ENCODE measurements at places on chromosomes 5 and 9.

- DNase-seq = no peak
Measured at GRCh38 chr5:171395042-171395441, 7.4 kb downstream of the NPM1 start.

GRCh38 chr5:544675-545355 lies 20.6 kb upstream of the SLC9A3 start:
- no peak for DNase-seq

DNA sequence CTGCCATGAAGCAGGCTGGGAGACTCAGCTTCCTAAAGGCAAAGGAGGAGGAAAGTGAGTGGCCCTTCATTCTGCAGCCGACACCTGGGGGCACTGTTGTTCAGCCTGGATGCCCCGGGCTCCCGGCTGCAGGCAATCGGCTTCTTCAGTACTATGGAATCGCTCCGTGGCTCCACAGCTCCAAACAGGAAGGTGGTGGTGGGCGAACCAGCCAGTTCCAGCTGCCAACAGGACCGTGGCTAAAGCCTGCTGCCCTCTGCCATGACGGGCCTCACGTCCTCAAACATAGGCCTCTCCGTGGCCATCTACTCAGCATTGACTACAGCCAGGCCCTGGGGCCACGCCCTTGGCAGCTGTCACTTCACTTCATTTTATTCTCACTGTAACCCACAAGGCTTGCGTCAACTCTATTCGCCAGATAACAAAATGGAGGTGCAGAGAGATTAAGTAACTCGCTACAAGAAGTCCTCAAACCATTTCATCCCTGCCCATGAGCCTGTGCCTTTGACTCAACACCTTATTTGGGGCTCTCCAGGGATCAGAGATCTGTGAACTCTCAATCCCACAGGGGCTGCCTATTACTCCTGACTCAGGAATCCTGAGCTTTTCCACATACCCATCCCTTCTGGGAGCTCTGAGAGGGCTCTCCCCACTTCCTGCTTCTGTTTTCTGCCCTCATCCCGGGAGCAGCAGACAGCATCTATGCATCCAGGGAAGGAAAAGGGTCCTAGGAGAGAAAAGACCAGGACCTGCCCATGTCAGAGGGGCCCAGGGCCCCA lies 38.0 kb downstream of the PAX5 start:
- peak; percentile 73 for DNase-seq

GRCh38 chr5:35284364-35284763 lies 54.1 kb upstream of the PRLR start:
- DNase-seq = no peak

DNA sequence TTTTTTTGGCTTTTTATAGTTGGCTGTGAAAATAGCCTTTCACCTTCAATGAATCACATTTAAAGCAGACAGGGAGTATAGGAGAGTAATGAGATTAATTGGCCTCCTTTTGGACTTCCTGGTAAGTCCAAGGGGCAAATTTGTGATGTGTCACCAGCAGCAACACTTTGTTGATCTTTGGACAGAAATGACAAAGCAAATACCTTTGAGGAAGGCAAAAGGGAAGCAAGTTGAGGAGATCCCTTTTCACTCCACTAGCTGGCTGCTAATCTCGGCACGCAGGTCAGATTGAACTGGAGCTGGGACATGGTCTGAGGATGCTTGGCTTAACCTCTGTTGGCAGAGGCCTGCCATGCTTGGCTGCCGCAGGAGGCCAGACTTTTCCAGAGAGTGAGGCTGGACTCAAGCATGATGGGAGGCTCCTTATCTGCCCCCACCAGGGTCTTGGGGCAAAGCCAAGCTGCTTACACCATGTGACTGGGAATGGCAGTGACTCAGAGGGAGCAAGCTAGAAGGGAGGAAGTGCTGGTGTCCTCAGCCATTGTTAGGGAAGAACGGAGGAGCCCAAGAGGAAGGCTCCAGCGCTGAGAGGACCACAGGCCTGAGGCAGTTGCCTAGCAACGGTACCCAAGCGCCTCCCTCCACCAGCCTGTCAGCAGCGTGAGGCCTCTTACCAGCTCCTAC lies 174.5 kb upstream of the MAP1B start:
- DNase-seq = peak; percentile 79

- DNase-seq = peak; percentile 0
Measured at GRCh38 chr5:101326766-101327165, 423.7 kb upstream of the ST8SIA4 start.

DNA sequence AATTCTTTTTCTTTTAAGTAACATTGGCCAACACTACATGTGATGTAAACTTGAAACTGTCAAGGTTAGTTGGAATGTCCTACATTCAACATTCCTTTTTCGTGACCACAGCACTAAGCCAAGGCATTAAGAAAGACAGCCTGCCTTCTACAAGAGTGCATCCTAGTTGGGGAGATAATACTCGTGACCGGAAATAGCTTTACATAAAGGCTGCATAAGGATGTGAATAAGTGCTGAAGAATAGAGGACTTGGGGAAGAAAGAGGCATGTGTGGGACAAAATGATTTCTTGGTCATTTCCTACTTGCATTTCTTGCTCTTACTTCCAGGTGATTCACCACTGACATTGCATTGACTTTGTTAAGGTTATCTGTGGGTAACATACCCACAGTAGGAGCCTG lies 282.0 kb downstream of the DMRT2 start:
- DNase-seq = peak; percentile 1

DNA sequence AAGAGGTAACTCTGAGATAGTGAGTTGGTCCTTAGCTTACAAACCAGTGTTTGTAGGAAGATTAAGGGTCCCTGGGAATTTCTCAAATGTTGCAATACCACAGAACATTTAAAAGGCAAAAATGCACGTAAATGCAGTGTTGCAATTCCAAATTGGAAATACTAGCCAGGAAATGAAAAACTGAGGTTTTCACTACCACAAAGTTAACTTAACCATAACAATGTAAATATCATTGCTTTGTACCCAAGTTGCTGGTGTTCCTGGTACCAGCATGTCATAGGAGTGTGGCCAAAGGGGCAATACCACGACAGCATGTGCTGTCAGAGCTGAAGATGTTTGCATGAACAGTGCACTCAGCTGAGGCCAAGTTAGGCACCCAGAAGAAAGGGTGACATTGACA lies 382.9 kb downstream of the GLIS3 start:
- peak; percentile 82 for DNase-seq

- DNase-seq = no peak
Measured at GRCh38 chr5:157113002-157113401, 4.2 kb upstream of the HAVCR2 start.

DNA sequence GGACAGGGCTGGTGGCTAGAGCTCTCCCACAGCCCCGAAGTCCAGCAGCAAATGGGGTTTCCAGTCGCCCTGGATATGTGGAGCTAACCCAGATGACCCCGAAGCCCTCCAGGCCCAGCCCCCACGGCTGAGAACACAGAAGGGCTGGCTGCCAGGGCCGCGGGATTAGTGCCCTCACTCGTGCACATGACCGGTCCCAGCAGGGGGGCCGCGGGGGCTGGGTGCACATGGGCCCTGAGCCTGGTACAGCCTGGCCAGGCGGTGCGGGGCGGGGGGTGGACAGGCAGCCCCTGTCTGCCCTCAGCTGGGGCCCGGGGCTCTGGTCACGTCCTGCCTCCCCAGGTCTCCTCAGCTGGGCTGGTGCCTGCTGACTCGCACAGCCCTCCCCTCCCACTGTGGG lies 5.9 kb downstream of the SSNA1 start:
- no peak for DNase-seq

DNA sequence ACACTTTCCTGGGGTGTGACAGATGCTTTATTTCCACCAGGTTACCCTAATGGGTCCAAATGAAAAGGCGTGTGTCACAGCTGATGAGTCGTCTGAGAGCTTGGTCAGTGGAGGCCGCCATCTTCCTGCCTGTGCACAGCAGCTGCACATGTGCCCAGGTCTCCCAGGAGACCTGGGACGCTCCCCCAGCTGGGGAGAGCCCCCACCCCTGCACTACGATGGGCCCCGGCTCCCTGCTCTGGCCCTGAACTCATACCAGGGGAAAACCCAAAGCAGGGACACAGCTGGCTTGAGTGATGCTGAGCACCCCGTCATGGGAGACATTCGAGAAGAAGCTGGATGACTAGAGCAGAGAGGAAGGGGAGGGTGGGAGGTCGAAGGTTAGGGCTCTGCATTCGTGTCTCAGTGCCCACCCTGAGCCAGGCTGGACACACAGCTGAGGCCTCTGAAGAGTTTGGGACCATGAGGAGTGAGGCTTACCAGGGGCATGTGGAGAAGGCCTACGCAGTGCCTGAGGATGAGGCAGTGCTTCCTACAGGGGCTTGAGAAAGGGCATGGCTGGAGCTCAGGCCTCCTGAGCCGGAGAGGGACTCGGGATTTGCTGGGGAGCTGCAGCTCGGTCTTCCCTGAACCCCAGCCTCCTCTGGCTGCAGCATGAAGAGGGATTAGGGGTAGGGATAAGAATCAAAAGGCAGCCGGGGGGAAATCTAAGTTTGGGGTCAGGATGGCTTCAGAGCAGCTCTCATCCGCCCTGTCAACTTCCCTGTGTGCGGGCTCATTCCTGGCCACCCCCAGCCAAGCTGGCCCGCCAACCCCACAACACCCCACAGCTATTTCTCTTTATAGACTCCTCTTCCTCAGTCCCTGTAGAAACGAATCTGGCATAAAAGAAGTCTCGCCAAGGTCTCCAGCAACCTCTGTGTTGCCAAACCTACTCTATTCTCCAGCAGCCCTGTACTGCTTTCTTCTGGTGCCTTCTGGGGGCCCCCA lies 42.2 kb upstream of the RNU6ATAC start:
- DNase-seq = no peak

- no peak for DNase-seq
Measured at GRCh38 chr9:90419221-90419851, 223.3 kb downstream of the DIRAS2 start.

- no peak for DNase-seq
Measured at GRCh38 chr9:8136477-8136876, 336.9 kb upstream of the DMAC1 start.

GRCh38 chr5:108206707-108207106 lies 175.2 kb downstream of the FBXL17 start:
- no peak for DNase-seq

DNA sequence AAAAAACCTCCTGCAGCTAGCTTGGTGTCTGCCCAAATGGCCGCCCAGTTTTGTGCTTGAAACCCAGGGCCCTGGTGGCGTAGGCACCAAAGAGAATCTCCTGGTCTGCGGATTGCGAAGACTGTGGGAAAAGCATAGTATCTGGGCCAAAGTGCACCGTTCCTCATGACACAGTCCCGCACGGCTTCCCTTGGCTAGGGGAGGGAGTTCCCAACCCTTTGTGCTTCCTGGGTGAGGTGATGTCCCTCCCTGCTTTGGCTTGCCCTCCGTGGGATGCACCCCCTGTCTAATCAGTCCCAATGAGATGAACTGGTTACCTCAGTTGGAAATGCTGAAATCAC lies 83.0 kb upstream of the JAK2 start:
- no peak for DNase-seq

GRCh38 chr5:91494447-91494996 lies 111.4 kb upstream of the ARRDC3 start:
- DNase-seq = no peak

DNA sequence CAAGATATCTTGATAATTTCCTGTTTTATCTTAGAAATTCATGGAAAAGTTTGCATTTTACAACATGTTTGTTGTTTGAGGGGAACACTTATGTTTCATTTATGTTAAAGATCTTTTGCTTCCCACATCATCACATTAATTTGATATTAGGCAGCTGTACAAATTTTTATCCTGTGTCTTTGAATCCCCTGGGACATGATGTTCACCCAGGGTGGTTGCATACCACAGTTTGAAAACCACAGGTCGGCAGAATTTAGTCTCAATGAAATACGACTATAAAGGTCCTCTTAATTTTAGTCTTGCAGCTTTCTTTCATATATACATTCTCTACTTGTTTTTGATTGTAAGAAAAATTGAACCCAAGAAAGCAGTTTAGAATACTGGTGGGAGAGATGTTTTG lies 3.7 kb downstream of the NAA35 start:
- no peak for DNase-seq

DNA sequence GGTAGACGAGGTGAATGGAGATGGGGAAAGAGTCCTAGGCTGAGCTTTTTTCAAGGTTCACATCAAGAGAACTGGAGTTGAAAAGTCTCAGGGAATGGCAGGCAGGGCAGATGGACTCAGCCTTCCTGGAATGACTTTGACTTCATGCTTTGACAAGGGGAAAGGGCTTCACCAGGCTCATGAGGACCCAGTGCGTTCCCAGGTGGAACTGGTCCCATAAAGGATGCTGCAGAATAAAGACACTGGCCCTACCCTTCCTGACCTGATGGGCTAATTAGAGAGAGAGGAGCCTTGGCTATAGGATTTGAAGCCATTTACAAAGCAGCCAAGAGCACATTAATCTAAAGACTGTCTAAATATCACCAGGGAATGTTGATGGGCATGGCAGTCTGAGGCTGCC lies 63.8 kb downstream of the IL31RA start:
- DNase-seq = no peak

DNA sequence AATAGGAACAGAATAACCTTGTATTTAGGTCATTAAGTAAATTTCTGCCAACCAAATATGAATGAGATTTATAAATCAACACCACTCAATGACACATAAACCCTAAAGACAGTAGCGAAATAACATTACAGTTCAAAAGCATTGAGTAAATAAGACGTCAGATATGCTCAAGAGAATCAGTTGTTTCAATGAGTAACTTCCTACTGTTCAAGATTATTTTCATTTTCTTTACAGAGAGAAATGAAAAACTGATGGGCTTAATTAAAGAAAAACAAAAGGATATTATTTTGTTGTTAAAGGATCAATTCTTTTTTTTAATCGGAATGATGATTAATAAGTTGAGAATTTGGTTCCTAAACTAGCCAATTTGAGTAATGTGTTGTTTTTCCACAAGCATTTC lies 150.1 kb downstream of the BNC2 start:
- peak; percentile 39 for DNase-seq

- DNase-seq = no peak
Measured at GRCh38 chr5:1510631-1511030, 13.1 kb downstream of the LPCAT1 start.

DNA sequence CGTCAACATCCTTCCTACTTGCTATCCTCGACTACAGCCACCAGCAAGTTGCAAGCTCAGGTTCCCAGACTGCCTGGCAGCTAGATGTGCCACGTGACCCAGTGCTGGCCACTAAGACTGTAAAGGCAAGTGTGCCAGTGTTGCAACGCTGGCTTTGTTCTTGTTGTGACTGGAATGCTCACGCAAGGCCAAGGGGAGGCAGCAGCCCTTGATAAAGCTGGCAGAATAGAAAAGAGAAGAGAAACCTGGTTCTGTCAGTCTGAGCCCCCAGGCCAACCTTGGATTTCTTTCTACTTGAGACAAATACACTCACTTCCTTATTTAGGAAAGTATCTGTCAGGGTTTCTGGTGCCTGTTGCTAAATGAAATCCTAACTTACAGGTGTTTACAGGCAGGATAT lies 113.0 kb downstream of the KLHL3 start:
- peak; percentile 48 for DNase-seq

- DNase-seq = peak; percentile 52
Measured at GRCh38 chr9:68704814-68705530, at the start of gene PIP5K1B. Gene PIP5K1B, plus strand, starts transcription at chr9:68705240. Its CDS starts 117,375 bp downstream, at chr9:68822615.

DNA sequence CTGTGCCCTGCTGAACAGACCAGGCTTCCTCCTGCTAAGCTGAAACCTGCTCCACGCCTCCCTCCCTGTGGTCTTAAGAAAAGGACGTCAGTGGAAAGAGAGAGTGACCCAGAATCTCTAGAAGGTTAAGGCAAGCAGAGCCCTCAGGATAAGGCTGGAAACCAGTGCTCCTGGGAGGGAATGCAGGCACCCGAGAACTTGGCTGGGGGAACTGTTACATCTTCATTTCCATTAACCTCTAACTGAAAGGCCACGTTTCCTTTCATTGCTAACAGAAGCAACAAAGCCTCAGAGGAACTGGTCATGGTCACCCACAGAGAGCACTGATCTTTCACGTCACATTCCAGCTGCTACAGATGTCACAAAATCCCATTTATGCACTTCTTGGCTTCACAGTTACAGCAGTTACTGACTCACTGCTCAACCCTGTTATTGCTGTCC lies 26.1 kb upstream of the AKNA start:
- peak; percentile 64 for DNase-seq
